ENCODE measurements at places on chromosomes 2 and 18.

DNA sequence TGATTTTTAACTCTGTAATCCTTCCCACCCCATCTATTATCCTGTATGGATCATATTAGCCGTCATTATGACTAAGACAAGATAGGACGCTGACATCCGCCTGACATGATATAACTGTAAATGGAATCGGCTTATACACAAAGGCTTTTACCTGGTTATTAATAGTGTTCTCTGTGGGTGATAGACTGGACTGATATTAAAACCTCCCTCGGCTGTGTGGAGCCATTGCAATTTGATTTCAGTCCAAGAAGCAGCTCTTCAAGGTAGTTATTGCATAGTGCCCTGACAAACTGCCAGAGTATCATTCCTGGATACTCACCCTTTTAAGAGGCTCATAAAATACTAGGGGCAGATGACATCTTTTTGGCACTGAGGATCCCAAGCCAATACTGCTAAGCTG lies 226.1 kb upstream of the HNRNPA3 start:
- no peak for DNase-seq

DNA sequence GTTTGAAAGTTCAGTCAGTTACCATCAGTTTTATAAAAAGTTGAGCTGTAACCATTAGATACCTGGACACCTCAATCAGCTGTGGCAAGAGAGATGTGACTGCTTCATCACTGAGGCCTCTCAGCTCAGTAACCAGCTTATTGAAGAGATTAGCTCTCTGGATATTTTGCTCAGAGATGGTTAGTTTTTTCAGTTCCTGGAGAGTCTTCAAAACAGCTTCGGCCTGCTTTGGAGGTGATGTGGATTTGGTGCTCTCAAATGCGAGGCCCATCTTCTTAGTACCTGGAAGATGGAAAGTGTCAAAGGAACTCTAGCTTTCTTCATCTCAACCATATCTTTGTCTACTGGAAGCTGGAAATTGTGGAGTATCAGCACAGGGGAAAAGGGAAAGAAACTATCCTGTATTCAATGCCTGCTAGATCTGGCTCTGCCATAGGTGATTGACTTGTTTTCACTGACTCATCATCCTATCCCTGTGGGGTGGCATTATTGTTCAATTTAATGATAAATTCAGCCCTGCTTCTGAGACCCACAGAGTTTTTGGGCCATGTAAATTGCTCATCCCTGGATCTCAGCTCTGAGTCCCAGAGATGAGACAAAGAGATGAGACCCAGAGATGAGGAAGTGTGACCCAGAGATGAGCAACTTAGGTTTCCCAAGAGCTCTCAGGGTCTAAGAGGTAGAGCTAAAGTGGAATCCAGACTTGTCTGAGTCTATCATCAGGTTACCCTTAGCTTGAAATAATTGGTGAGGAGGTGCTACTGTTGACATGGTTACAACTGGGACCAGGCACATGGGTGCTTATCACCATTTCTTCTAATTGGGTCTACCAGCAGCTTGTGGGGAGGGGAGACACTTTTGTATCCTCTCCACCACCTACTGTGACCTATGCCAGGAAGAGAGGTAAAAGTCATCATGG lies 10.4 kb downstream of the APOB start:
- DNase-seq: no peak

DNA sequence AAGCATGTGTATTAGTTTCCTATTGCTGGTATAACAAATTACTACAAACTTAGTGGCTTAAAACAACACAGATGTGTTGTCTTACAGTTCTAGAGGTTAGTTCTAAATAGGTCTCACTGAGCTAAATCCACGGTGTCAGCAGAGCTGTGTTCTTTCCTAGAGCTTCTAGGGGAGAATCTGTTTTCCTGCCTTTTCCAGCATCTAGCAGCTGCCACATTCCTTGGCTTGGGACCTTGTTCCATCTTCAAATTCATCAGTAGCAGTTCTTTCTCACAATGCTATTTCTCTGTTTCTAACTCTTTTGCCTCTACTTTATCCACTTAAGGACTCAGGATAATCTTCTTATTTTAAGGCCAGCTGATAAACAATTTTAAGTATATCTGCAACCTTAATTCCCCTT lies 32.2 kb upstream of the CREB1 start:
- DNase-seq: no peak

- DNase-seq: no peak
Measured at GRCh38 chr18:45761512-45762114, 37.6 kb downstream of the SLC14A1 start.

DNA sequence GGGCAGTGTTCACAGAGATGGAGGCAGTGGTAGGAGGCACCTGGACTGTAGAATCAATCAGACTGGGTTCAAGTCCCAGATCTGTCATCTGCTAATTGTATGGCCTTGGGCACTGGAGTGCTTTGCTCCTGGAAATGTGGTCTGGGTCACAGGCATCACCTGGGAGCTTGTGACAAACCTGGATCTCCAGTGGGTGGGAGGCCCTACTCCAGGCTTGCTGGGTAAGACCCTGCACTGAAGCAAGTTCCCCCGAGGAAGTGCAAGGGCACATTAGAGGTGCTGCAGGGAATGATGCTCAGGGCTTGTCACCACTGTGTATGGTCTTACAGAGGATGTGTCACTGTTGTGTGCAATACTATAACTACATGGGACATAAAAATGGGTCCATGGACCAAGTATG lies 220.5 kb upstream of the ID2 start:
- no peak for DNase-seq

- no peak for DNase-seq
Measured at GRCh38 chr18:14912967-14913366, 165.0 kb downstream of the ANKRD30B start.

Measured in DMS53 (cell line).